ENCODE measurements at places on chromosomes 6 and 20.

DNA sequence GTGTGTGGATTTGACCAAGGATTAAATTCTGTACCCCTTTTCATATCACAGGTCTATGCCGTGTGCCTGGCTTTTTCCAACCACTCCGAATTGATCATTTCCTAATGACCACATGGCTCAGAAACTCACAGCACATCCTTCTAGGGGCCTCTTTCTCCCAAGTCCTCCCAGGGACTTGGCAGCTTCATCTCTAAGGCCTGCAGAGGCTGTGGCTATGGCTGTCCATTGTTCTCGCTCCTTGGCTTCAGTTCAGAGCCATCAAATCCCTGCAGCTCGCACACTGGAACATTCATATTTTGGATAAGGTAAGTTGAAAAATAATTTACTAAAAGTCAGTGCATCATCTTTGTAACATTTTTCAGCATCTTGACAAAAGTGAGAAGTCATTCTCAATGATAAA, 497.2 kb upstream of the CDH4 start:
- DNase-seq, result no peak

DNA sequence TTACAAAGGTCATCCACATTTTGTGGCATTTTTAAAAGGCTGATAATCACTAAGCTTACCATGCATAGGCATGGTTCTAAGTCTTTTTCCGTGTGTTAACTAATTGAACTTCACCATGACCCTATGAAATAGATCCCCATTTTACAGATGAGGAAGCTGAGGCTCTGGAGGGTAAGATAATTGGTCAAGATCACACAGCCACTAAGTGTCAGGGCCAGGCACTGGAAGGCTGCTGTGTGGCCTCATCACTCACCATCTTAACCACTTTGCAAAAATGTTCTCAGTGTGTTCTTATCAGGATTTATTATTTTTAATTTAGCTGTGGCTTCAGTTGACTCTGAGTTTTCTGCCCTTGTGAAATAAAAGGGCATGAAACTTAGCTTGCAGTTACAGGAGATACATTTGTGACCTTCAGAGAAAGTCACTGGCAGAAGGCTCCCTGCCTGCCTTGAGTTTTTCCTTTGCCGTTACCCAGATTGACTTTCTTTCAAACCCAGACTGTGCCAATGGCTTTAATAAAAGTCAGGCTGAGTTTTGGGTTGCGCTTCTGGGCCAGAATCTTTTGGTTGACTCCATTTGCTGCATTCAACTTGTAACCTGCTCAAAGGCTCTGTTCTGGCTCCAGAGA, 82.0 kb downstream of the EZR start:
- no peak for DNase-seq

GRCh38 chr6:32885698-32886286, 31.8 kb downstream of the PSMB9 start:
- DNase-seq, result peak; percentile 82

GRCh38 chr6:13099771-13100170, 228.6 kb downstream of the TBC1D7 start:
- no peak for DNase-seq

- DNase-seq, result no peak
Observed at GRCh38 chr20:35662551-35662950, 2.1 kb downstream of the CPNE1 start.

- no peak for DNase-seq
Observed at GRCh38 chr6:156600678-156601077, 176.5 kb upstream of the ARID1B start.

DNA sequence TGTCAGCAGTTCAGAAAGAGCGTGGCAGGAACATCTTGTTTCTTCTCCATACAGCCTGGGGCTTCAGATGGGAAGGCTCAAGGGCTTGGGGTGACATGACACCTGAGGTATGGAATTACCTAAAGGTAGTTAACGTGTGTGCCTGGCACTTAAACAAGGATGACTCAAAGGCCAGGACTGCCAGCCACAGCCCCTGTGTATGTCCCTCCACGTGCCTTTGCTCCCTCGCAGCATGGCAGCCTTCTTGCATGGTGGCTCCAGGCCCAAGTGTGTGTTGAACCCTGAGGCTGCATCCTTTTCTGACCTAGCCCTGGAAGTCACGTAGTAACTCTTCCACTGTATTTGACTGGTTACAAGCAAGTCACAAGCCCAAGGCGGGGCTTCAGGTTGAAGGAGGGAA, 33.6 kb upstream of the MYL9 start:
- DNase-seq, result no peak

GRCh38 chr20:44211177-44212039, 837 bp upstream of the OSER1 start:
- no peak for DNase-seq

DNA sequence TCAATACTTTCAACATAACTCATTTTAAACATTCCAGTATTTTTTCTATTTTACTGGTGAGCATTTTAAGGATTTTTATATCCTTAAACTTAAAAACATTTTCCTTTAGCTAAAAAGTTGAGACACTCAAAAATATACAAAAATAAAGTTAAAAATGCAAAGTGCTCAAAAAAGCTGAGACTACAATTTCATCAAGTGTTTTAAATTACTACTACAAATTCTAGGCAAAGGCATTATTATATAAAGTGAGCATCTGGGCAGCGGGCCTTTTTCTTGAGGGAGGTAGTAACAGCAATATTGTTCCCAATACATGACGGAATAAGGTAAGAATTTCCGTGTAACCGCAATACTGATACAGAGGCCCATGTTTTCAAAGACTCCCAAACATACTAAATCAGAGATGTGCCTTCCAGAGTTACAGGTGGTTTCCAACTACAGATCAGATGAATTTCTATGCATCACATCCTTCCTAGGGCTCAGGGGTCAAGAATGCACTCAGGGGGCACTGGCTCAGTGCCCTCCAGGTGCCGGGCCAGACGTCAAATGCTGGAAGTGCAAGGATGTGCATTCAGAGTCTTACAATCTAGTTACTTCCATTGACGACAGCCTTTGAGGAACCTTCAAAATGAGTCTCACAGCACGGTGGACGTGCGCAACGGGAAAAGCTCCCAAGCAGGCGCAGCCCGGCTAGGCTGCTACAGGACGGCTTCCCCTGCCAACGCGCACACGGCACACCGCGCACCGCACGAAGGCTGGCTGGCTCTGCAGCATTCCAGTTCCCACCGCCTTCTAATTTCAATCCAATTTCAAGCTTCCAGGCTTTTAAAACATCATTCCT, 1.7 kb downstream of the PHF10 start:
- DNase-seq, result peak; percentile 70

DNA sequence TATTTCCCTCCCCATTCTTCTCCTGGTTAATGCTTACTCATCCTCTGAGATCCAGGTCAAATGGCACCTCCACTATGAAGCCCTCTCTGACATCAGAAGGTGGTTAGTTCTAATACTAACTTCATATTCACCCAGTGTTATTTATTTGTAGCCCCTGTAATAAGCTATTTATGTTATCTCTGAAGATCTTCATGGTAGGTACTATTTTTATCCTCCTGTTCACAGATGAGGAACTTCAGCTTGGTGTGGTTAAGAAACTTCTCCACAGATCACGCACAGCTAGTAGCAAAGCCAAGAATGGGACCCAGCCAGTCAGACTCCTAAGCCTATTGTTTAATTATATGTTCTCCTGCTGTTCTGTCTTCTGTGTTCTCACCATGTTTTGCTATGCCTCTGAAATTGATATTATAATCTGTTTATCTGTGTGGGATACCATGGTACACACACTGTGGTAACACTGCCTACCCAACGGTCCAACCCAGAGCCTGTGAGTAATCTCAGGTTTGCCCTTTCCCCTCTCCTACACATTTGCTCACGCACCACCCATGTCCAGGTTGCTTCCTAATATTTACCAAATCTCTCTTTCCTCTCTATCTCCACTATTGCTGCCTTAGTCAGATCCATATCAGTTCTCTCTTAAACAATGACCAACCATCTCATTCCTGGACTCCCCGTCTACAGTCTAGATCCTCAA, 98.4 kb downstream of the IPCEF1 start:
- peak; percentile 84 for DNase-seq

GRCh38 chr6:169231790-169232506, 21.7 kb downstream of the THBS2 start:
- no peak for DNase-seq

DNA sequence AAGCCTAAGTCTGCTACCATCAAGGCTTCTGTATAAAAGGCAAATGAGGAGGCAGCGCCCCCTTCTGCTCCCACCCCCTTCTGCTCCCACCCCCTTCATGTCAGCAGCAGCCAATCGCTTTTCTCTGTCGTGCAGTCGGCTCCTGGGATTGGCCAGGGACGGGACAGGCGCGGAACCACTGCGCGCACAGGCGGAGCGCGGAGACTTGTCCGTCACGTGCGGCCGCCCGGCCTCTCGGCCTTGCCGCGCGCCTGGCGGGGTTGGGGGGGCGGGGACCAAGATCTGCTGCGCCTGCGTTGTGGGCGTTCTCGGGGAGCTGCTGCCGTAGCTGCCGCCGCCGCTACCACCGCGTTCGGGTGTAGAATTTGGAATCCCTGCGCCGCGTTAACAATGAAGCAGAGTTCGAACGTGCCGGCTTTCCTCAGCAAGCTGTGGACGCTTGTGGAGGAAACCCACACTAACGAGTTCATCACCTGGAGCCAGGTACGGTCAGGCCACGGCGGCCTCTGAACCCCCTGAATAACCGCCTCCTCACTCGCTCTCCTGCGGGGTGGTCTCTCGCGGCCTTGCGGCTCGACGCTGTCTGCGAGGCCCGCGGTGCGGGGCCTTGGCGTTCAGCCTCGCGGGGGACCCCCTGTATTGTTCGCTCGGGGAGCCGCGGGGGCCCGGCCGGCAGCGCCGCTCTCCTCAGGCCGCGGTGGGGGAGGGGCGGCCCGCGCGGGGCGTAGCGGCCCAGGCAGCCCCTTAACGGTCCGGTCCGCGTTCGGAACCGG, at the start of gene HSF2:
HSF2 (plus strand) TSS at position 305 of the 773 bp plus-strand sequence; CDS start at position 391, 86 bp downstream.
- DNase-seq, result peak; percentile 96

- DNase-seq, result no peak
Observed at GRCh38 chr20:5608104-5608441, 142.1 kb upstream of the SHLD1 start.

DNA sequence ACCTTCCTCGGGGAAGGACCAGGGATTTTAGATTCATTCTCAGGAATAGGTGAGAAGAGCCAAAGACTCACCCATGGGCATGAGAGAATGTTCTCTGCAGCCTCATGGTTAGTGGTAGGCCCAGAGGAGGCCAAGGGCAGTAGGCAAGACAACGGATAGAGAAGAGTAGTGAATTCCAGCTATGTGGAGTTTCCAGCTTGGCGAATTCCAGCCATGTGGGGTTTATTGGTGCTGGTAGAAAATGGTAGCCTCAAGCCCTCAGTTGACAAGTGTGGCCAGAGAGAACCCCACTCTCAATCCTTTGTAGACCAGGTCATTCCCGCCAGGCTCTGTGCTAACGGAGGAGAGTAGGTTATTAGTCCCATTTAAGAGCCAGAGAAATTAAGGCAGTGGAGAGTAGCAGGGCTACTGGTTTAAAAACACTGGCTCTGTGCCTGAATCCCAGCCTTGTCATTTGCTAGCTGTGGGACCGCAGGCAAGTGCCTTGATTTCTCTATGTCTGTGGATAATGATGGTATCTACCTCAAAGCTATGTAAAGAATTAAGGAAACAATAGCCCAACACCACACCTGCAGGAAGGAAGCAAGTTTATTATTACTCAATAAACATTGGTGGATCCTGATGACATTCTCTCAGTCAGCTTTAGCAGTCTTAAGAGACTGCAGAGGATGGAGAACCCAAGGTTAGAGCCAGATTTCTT, 2.0 kb upstream of the SLC9A8 start:
- DNase-seq, result no peak

GRCh38 chr6:11732036-11732631, 46.5 kb downstream of the ADTRP start:
- DNase-seq, result peak; percentile 97

DNA sequence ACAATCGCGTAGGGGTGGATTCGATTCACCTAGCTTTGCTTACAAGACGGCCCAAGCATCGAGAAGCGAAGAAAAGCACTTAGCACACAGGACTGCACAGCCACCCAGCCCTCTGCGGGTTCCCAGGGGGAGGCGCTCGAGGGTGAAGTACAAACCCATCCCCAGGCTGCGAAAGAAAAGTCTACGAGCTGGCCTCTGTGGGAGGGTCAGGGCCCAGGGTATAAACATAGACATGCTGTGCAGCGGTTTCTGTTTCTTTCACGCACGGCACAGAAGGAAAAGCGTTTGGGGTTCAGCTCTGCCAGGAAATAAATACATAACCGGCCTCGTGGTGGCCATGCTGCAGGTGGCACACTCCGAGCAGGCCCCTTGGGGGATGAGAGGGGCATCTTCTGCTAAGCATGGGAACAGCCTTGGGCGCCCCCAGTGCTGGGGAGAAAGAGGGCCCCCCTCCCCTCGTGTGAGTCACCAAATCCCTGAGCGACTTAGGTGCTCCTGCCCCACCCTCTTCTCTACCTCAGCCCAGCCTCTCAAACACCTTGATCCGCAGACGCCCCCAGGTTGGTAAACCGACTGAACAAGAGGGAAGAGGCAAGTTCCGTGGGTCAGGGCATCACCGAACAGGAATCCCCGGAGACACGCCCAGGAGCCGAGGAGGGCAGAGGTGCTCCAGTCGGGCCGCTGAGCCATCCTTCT, 91.6 kb upstream of the RIPOR2 start:
- no peak for DNase-seq

- DNase-seq, result no peak
Observed at GRCh38 chr20:17854307-17854903, 114.2 kb downstream of the SNX5 start.

DNA sequence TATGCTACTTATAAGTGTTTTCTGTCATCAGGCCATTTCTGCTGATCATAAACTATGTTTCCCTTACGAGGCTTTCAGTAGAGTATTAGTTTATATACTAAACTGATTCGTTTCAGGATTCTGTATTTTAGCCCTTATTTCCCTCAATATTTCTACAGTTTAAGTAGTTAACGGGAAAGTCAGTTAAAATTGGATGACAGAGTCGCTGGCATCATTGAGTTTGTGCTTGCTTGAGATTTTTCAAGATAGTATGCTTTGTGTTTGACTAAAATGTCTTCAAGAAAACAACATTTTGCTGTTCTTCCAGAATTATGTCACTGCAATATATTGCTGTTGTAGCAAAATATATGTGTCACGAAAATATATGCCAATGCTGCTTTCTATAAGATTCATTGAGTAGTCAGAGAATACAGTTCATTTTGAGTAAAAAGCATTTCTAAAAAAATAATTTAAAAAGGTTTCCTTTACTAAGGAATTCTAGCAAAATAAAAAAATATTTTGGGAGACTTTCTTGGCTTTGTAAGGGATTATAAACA, 51.4 kb downstream of the NCOA7 start:
- no peak for DNase-seq

- DNase-seq, result no peak
Observed at GRCh38 chr6:66103354-66103753, 396.3 kb upstream of the EYS start.
